A549 treated with Hydrocortisone at 1 μM for 4 hours (cell line): ENCODE measurements at places on chromosomes 12 and 14. TPM values are rescaled to one million over a fixed set of nuclear protein-coding genes. Genes with fewer than 3 reads are reported as not detected.

FGD6 gene
- total RNA-seq: 9.5 to 14.8 TPM (median 13.6 TPM) in 5 replicates

PTPN6 gene
- total RNA-seq: 9.5 to 13.3 TPM (median 11.7 TPM) in 5 replicates

RD3L gene
- not detected in 5 replicates for total RNA-seq

KCNC2 gene
- total RNA-seq: not detected in 5 replicates

KLRG1 gene
- total RNA-seq: 1.1 to 2.5 TPM (median 1.2 TPM) in 5 replicates

HOXC13 gene
- total RNA-seq: 21.8 to 35.2 TPM (median 23.4 TPM) in 5 replicates

ERBB3 gene
- total RNA-seq: 0.78 to 1.5 TPM (median 1.1 TPM) in 5 replicates
